ENCODE measurements at places on chromosomes 6 and 20.

GRCh38 chr20:50691573-50692551, 520 bp upstream of the RIPOR3 start:
- no peak for DNase-seq

DNA sequence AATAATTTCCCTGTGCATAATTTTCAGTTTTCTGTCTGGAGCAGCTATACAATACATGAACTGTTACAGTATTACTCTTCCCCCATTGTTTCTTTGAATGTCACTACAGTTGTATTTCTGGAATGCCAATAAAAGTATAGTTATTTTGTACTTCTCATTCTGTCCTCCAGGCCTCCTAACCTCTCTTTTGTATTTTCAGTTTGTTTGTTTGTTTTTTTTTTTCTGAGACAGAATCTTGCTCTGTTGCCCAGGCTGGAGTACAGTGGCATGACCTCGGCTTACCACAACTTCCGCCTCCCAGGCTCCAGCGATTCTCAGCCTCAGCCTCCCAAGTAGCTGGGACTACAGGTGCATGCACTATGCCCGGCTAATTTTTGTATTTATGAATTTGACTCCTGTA, 16.8 kb upstream of the ARID1B start:
- DNase-seq: no peak

GRCh38 chr6:81985191-81985590, 232.7 kb upstream of the TENT5A start:
- DNase-seq: no peak

DNA sequence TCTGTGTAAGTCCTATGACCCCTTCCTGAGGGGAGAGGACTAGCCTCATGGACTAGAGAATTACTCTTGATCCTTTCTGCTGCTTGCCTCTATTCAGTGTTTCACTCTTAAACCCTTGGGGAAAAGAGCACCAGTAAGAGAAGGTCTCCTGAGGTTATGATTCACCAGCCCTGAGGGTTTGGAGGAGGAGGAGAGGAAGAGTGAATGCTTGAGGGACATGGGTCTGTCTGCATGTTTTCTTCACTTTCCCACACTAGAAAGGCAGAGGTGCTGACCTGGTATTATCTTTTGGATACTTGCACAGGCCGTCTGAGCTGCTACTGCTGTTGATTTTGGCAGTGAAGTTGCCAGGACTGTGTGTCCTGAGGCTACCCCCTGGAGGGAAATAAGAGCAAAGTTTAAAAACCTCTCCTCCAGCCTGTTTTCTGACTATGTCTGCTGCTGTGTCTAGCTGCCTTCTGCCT, 78.3 kb downstream of the CD109 start:
- no peak for DNase-seq

GRCh38 chr6:148239801-148240460, 102.7 kb upstream of the SASH1 start:
- DNase-seq: no peak

DNA sequence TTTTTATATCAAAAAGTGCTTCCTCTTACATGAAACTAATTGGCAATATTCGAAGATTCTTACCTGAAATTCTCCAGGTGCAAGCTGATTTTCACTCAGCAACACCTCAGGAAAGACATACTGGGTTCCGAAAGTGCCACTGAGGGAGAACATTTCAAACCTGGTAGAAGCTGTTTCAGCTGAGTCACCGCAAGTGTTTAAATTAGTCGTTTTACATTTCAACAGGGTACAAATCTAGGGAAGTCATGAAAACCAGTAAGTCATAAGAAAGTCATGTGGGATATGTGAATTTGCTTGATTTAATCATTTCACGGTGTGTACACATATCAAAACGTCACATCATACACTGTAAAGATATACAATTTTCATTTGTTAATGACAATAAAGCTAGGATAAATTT, 25.3 kb upstream of the TAAR1 start:
- no peak for DNase-seq

GRCh38 chr6:159311618-159312017, 142.4 kb downstream of the FNDC1 start:
- no peak for DNase-seq

DNA sequence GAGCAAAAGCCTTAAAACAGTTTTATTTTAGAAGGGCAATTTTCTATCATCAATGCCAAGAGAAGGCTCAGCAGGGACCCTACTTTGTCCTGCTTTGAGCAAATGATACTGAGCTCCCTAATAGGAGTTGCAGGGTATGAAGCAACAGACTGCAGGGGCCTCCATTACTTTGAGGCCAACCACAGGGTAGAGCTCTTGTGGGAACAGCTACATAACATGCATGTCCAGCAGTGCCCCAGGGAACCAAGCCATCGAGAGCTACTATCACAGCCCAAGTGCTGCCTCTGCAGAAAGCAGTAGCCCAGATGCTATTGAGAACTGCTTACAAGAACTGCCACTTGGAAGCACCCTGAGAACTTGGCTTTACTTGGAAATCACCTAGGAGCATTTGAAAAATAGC, 222.1 kb downstream of the LAMA2 start:
- DNase-seq: no peak

GRCh38 chr20:18677126-18677525, 89.3 kb downstream of the DTD1 start:
- DNase-seq: no peak

- DNase-seq: peak; percentile 49
These were observed 1.1 kb downstream of the TCP11 start for GRCh38 chr6:35139924-35140638.

DNA sequence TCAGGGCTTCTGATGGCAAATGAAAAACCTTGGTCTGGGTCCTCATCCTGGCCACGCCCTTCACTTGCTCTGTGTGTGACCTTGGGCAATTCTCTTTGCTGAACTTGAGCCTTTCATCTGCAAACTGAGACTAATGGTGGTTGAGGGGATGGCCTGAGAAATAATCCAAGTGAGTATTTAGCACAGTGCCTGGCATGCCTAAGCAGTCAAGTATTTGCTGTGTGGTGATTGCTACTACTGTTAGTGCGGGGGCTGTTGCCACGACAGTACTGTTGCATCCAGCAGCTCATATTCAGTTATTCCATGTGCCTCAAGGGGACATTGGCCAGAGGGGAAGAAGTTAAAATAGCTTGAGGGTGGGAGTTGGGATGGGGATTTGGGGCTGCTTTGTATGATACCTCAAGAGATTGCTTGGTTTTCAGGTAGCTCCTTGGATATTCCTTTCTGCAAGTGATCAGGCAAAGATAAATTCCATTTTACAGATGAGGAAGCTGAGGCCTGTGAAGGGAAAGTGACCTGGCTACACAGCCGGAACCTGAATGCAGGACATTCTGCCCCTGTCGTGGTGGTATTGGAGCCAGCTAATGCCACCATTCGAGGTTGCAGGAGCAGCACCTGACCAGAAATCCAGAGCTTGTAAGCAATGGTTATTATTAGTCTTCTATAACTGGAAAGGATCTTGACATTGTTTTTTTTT, 45.1 kb upstream of the EPB41L1 start:
- no peak for DNase-seq

- DNase-seq: no peak
These were observed 7.7 kb upstream of the STK35 start for GRCh38 chr20:2093883-2094282.

GRCh38 chr6:42040856-42041480, 9.4 kb upstream of the TAF8 start:
- no peak for DNase-seq

DNA sequence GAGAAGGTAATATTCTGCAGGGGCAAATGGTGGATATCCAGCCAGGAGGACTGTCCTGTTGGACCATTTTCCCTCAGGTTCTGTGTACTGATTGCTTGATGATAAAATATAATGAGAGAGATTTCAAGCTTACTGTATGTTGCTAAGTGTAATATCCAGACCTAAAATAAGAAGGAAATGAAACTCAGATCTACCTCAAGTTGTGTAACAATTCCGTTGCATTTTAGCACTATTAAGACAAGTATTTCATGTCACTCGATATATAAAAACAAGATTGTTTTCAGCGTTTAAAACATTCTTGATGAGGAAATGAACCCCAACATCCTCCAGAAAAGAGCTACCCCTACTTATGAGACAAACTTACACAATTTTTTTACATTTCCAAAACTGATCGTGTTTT, 57.2 kb downstream of the RGS17 start:
- DNase-seq: no peak

GRCh38 chr6:101391772-101392585, 1.5 kb upstream of the GRIK2 start:
- no peak for DNase-seq

DNA sequence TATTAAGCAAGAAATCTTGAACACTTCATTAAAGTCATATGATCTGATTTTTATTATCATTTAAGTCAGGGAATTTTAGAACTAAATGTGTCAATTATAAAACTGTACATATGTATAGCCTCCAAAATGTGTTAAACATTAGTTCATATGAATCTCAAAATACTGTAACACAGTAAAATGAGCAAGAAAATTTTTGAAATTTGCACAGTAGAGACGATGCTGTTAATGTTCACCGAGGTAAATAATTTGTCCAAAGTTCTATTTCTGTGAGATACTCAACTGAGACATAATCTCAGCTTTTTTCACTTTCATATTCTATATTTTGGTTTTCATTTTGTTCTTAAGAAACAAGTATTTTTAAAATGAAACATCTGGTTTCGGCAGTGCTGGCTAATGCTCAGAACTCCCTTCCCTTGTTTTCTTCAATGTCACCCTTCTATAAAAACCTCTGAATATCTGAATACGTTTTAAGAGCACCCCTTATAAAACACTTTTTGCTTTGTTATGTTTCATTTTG, 353.1 kb downstream of the LAMA2 start:
- no peak for DNase-seq

GRCh38 chr20:31605902-31606803, 1.1 kb downstream of the ID1 start:
- DNase-seq: no peak

DNA sequence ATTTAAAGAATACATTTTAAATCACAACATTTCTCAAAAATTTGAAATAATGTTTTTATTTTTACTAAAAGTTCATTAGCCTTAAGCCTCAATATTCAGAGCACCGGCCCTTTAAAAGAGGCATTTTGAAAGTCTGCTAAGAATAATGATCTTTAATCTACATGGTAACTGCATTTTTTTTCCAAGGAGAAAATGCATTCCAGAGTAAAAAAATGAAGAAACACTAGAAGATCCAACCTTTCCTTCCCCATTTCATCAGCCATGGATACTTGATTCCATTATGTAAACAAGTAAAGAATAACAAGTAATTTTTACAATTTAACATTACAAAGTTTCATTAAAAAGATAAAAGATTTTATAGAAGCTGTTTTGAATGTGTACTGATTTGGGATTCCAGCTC, 21.8 kb downstream of the LCA5 start:
- DNase-seq: no peak

DNA sequence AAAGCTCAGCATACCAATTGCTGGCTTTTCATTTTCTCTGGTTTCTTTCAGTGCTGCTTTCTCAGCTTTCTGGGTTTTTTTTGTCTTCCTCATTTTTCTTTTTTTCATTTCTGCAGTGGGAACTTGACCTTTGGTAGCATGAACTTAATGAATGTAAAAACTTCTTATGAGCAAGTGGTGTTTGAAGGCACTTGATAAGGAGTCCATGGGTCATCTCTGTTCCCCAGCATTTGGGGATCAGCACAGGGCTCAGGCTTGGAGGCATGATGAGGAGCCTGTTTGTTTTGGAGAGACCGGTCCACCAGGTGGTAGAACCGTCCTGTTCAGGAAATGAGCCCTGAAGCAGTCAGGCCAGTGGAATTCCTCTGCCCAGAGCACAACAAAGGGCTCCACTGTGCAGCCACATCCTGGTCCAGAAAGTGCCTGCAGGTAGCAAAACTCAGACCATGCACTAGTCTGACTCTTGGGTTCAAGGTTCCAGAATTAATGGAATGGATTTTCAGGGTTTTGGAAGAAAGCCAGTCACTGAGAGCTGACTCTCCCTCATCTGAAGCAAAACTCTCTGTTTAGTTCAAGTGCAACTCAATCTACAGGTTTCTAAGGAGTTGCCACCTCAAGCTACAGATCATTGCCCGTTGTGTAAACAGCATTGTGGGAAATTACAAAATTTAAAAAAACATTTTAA, 52.3 kb upstream of the ADGRF1 start:
- DNase-seq: no peak

GRCh38 chr20:61157301-61157700, 94.8 kb upstream of the CDH4 start:
- DNase-seq: no peak

- no peak for DNase-seq
These were observed 16.6 kb downstream of the PHACTR3 start for GRCh38 chr20:59620860-59621505.

DNA sequence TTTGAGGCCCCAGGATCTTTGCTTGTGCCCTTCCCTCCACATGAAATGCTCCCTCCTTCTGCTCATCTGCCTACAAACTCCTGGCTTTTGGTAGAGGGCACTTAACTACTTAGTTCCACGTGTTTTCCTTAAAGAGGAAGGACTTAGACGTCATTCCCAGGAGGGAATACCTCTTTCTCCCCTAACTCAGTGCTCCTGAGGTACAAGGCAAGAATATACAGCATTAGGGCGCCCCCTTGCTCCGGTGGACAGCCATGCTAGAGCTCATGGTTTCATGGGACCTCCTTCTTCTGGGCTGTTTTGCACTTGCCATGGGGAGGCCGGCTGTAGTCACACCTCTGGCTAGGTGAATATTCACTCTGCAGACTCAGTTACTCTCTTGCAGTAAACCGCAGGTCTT, 93.8 kb upstream of the LY86 start:
- DNase-seq: peak; percentile 22

- no peak for DNase-seq
These were observed 79.0 kb downstream of the ANKEF1 start for GRCh38 chr20:10113746-10114145.

All from activated CD4-positive, alpha-beta T cell treated with anti-CD3 and anti-CD28 coated beads, Interleukin-2, amount 10 ng/mL, durations not matched to agents 7 days and 5 days (primary cell).